ENCODE measurements at places on chromosomes 3 and 15. TPM values are rescaled to one million over a fixed set of nuclear protein-coding genes. Genes with fewer than 3 reads are reported as not detected.

DNA sequence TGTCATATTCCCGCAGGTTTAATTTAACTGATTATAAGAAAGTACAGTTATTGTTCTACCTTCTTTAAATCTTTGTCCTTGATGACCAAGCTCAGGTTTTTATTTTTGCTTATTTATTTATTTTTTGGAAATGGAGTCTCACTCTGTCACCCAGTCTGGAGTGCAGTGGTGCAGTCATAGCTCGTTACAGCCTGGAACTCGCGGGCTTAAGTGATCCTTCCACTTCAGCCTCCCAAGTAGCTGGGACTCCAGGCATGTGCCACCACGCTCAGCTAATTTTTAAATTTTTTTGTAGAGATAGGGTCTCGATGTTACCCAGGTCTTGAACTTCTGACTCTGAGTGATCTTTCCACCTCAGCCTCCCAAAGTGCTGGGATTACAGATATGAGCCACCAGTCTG is 8.9 kb downstream of the USP3 start:
- DNase-seq: no peak

- no peak for DNase-seq
Measured at GRCh38 chr3:48567500-48567899, 3.9 kb upstream of the UCN2 start.

Gene SLC22A14
- 0.24 TPM for polyA plus RNA-seq

GRCh38 chr3:72951259-72951722 is 45.3 kb upstream of the PPP4R2 start:
- DNase-seq: no peak

- DNase-seq: no peak
Measured at GRCh38 chr3:124372775-124373174, 357.5 kb upstream of the UMPS start.

DNA sequence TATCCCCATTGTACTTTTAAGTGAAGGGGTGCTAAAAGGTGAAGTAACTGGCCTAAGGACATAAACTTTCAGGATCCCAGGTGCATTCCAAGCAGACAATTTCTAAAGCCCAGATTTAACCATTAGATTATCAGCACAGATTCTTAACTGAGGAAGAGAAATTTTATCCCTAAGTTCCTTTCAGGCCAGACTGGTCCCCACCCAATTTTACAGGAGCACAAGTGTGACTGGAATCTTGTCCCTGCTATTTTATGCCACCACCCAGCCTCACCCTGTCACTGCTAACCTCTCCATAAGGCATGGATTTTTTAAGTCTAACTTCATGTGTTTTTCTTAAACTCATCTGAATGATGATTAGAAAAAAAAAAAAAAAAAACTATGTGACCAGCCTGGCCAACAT is 37.1 kb upstream of the ATP1B3 start:
- DNase-seq: no peak

Gene A4GNT
- polyA plus RNA-seq: 0.37 TPM

Measured in right lung (tissue), 10 donors.